ENCODE measurements at places on chromosomes 1 and 21.

DNA sequence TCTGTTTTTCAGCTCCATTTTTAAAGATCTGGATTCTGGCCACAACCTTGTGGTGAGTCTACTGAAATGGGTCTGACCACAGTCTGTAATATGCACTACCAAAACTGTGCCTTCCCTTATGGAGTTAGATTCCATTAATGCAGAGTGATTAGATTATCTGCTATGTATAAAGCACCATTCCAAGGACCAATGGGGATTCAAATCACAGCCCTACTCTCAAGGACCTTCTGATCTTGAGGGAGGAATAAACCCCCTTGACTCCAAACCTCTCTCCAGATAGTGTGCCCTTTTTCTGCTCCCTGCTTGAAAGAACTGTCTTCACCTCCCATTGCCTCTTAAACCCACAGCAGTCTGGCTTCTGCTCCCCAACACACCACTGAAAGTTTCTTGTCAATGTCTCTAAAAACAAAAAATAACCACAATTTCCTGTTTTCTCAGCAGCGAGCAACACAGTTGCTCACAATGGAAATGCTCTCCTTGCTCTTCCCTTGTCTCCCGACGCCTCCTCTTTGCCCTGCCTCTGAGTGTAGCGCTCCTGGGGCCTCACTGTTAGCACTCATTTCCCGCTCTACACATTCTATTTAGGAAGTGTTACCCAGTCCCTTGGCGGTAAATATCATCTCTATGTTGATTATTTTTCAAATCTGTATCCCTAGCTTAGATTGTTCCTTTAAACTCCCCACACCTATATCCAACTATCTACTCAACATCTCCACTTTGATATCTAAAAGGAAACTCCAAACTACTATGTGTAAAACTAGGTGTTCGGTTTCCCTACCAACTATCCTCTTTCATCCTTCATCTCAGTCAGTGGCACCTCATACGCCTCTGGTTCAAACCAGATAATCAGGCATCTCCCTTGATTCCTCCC, 13.6 kb downstream of the PCNX2 start:
- DNase-seq = peak; percentile 55

GRCh38 chr21:31838586-31839355, 34.0 kb upstream of the HUNK start:
- no peak for DNase-seq

- no peak for DNase-seq
Observed at GRCh38 chr1:61980561-61980960, 214.1 kb upstream of the L1TD1 start.

DNA sequence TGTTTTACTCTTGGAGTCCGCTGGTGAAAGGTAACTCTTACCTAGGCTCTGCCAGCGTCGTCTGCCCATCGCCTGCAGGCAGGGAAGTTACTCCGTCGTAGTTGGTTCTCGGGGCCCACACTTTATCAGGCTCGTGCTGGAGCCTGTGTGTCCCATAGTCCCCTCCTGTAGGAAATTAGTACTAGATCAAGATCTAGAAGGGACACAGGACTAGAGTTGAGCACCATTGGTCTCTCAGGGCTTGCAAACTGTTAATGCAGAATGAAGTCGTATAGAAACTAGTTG, 940 bp downstream of the SRRM1 start:
- DNase-seq = no peak

GRCh38 chr1:47758341-47759250, 238.6 kb downstream of the TRABD2B start:
- no peak for DNase-seq

GRCh38 chr1:94596260-94596659, 54.7 kb upstream of the F3 start:
- no peak for DNase-seq

All from IMR-90 (cell line).